ENCODE measurements at places on chromosomes 6 and 20.

DNA sequence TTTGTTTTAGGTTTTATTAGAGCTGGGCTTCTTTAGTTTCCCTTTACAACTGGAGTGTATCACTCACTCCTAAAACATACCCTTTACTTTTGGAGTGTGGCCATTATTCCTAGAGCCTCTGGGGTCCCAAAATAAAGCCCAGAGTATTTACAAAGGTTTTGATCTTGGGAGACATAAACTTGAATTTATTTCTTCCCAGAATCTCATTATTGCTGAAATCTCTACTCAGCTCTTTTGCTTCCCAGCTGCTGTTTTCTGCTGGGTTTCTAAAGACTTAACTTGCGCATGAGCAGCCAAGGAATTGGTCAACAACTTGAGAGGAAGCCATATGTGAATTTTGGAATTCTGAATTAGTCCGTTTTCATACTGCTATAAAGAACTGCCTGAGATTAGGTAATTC lies 94.5 kb upstream of the NRSN1 start:
- H3K4me1 ChIP-seq = no peaks in the 10 kb centered on the region
- no peak for DNase-seq
- H3K27me3 ChIP-seq = no peaks in the 10 kb centered on the region
- no peak overlapping the region for H3K4me3 ChIP-seq
- H3K36me3 ChIP-seq = no peaks in the 10 kb centered on the region

DNA sequence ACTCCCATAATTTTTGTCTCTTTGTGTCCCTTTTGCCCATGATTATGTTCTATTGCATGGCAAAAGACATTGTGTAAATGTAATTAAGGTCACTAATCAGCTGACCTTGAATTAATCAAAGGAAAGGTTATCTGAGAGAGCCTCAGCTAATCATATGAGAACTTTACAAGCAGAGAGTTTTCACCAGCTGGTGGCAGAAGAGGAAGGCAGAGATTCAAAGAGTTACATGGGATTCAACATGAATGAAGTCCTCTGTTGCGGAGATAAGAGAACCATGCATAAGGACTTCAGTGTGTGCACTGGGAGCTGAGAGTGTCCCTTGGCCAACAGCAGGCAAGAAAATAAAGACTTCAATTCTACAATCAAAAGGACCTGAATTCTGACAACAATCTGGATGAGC lies 494.1 kb upstream of the ARID1B start:
- no peak overlapping the region for H3K4me3 ChIP-seq
- peaks cover 17% of the 10 kb centered on the region for H3K4me1 ChIP-seq
- no peak overlapping the region for H3K27ac ChIP-seq
- no peaks in the 10 kb centered on the region for H3K36me3 ChIP-seq

- H3K27me3 ChIP-seq = peaks cover 4% of the 10 kb centered on the region
- H3K27ac ChIP-seq = no peak overlapping the region
- H3K36me3 ChIP-seq = no peaks in the 10 kb centered on the region
- DNase-seq = no peak
- peaks cover 22% of the 10 kb centered on the region for H3K4me1 ChIP-seq
Observed at GRCh38 chr6:167697316-167697715, 129.4 kb upstream of the AFDN start.

DNA sequence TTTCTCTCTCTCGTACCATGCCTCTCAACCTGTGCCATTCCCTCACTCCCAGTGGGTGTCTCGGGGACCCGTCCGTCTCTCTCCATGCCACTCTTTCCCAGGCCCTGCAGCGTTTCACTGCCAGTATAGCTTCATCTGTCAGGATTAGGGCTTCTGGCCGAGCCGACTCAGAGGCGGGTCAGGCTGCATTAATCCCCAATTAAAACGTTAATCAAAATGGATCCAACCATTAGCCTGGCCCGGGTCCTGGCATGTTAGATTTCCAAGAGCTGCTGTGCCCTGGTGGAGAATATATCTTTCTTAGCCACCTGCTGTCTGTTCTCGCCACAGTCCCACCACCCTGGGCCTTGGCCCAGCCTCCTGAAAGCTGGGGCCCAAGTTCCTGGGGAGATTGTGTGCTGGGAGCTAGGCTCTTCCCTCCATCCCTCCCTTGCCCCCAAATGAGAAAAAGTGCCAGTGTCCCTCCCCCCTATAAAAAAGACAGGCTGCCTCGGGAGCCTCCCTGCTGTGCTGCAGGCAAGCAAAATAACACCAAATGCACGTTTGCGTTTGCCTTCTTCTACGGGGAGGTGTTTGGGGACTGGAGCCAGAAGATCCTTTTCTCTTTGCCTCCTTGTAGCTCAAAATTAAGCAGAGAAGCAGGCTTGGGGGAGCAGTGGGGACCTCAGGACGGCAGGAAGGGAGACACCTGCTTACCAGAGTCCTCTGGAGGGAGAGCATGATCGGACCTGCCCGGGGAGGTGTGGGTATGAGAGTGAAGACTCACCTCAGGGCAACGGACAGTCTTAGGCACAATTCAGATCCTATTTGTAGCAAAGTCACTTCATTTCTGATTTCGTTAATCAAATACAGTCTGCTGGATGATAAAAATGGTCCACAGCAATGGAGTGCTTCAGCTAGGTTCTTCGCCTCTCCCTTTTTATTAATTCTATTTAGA lies 3.0 kb downstream of the KCNG1 start:
- peaks cover 98% of the 10 kb centered on the region for H3K27me3 ChIP-seq
- H3K4me3 ChIP-seq = no peak overlapping the region
- peaks cover 15% of the 10 kb centered on the region for H3K4me1 ChIP-seq
- DNase-seq = no peak
- H3K27ac ChIP-seq = no peak overlapping the region

GRCh38 chr6:35512006-35512405 lies 690 bp downstream of the TULP1 start:
- no peaks in the 10 kb centered on the region for H3K36me3 ChIP-seq
- peaks cover 8% of the 10 kb centered on the region for H3K4me1 ChIP-seq
- no peak overlapping the region for H3K27ac ChIP-seq

GRCh38 chr6:17730078-17730704 lies 23.5 kb upstream of the NUP153 start:
- H3K27me3 ChIP-seq = no peaks in the 10 kb centered on the region
- peaks cover 5% of the 10 kb centered on the region for H3K4me1 ChIP-seq
- H3K4me3 ChIP-seq = no peak overlapping the region
- H3K36me3 ChIP-seq = no peaks in the 10 kb centered on the region

DNA sequence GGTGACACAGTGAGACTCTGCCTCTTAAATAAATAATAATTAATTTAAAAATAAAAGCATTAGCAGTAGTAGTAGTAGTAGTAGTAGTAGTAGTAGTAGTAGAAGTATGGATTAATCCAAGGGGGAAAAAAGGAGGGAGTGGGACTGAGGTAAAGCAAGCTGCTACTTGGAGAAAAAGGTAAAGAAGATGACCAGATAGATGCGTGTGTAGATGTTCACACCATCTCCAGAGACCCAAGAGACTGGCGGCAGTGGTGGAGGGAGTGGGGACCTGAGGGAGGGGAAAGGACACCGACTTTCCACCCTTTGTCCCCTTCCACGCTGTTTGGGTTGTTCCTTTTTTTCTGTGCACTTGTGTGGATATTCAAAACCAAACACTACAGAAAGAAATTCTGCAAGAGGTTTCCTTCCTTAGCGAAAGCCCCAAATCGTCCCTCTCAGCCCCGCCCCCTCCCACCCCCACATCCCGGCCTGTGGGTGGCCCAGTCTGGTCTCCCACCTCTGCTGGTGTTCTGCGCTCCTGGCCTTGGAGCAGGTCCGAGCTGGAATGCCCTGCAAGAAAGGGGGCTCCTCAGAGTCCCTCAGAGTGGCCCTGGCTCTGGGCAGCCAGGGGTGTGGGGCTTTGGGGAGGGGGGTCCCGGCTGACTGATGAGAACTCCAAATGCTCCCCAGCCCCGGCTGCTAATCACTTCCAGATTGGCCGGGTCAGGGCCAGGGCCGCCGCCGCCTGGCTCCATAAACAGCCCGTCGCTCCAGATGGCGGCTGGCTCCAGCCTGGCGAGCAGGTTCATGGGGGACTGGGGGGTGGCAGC lies 60.2 kb downstream of the UBE2V1 start:
- DNase-seq = no peak
- no peak overlapping the region for H3K27ac ChIP-seq
- no peaks in the 10 kb centered on the region for H3K27me3 ChIP-seq
- no peaks in the 10 kb centered on the region for H3K36me3 ChIP-seq
- no peak overlapping the region for H3K4me3 ChIP-seq

DNA sequence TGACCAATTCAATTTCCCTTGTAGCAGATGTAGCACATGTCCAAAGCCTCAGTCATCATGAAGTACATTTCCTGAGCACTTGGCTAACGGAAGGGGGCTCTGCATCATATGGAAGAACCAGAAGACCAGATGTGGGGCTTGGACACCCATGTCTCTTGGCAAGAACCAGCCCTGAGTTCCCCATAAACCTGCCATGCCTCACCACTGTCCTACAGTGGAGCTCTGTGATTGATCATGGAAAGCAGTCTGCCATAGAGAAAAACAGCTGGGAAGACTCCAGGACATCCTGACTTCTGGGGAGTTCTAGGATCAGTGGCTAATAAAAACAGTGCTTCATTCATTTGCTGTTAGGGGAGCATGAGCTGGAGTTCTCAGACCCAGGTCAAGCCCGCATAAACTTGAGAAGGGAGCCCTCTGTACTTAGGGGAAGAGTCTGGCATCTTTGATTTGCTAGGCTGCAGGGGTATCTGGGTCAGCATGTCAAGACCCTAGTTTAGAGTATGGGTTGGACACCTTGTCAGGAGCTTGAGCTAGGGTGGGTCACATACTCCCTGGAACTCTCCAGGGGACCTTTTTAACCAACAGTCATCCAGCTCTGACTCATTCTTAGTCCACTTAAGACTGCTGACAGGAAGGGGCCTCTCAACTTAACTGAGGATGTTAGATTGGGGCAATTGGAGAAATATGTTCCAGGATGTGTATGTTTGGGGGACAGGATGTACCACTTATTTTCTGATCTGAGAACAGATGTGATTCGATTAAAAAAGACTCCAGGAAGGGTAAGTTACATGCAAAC lies 26.3 kb upstream of the TRAM2 start:
- no peak overlapping the region for H3K4me3 ChIP-seq
- no peak overlapping the region for H3K27ac ChIP-seq
- H3K27me3 ChIP-seq = no peaks in the 10 kb centered on the region
- peaks cover 4% of the 10 kb centered on the region for H3K4me1 ChIP-seq
- no peaks in the 10 kb centered on the region for H3K36me3 ChIP-seq

DNA sequence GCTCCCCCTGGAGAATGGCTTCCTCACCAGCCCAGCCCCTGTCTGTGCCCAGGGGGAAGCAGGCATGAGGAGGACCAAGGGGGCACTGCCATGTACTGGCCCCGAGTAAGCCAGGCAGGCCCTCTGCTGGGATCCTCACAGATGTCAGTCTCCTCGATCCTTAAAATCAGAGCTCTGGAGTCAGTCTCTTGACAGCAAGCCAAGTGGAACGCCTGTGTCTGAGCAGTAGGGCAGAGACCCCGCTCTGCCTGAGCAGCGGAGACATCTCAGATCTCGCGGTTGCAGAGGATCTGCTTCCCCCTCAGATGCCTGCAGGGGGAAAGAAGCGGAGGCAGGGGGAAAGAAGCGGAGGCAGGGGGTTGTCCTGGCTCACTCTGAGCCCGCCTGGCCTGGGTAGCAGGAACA lies 92.6 kb downstream of the SNX5 start:
- H3K4me3 ChIP-seq = no peak overlapping the region
- no peak overlapping the region for H3K27ac ChIP-seq
- DNase-seq = no peak
- H3K27me3 ChIP-seq = no peaks in the 10 kb centered on the region
- peaks cover 41% of the 10 kb centered on the region for H3K4me1 ChIP-seq

- H3K27ac ChIP-seq = no peak overlapping the region
- no peak overlapping the region for H3K4me3 ChIP-seq
- no peak for DNase-seq
- no peaks in the 10 kb centered on the region for H3K4me1 ChIP-seq
- H3K27me3 ChIP-seq = peaks cover 55% of the 10 kb centered on the region
- H3K36me3 ChIP-seq = no peaks in the 10 kb centered on the region
Observed at GRCh38 chr20:45269754-45270270, 15.4 kb upstream of the SLPI start.

DNA sequence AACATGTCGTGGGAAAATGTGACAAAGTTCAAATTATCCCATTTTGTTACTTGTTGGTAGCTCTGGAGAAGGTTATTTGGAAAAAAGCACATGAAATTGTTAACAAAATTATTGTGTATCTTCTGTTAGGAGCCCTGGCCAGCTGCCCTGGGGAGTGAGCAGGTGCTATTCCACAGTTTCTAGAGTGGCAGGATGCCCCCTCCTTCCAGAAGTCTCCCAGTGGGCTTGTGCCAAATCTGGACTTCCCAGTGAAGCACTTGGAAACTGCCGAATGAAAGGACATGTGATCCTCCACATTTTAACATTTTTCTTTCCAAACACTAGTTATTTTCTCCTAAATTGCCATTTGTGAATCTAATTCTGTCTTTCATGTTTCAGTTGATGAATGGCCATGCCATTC lies 66.9 kb upstream of the CLDN20 start:
- no peaks in the 10 kb centered on the region for H3K27me3 ChIP-seq
- H3K4me3 ChIP-seq = no peak overlapping the region

DNA sequence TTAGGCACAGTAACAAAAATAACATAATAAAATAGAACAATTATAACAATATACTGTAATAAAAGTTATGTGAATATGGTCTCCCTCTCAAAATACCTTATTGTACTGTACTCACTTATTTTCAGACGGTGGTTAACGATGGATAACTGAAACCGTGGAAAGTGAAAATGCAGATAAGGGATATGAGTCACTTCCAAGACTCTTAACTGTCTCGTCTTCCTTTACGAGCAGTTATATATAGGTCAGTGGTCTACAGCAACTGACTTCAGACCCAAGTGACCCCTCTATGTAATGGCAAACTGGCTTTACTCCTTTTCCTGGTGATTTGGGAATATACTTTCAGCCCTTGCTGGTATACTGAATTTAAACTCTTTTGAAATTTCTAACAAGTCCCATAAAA lies 261.4 kb downstream of the SLC35F1 start:
- H3K4me1 ChIP-seq = peaks cover 12% of the 10 kb centered on the region
- no peaks in the 10 kb centered on the region for H3K27me3 ChIP-seq

GRCh38 chr20:49186535-49187329 lies 1.4 kb downstream of the STAU1 start:
- peaks cover 62% of the 10 kb centered on the region for H3K4me1 ChIP-seq
- peak overlapping the region; percentile 96 for H3K27ac ChIP-seq
- DNase-seq = peak; percentile 29
- H3K4me3 ChIP-seq = peak overlapping the region; percentile 87

- H3K27me3 ChIP-seq = no peaks in the 10 kb centered on the region
- DNase-seq = no peak
- no peaks in the 10 kb centered on the region for H3K36me3 ChIP-seq
- no peak overlapping the region for H3K27ac ChIP-seq
- H3K4me1 ChIP-seq = peaks cover 40% of the 10 kb centered on the region
Observed at GRCh38 chr20:53078761-53079160, 106.6 kb downstream of the TSHZ2 start.

- no peaks in the 10 kb centered on the region for H3K4me1 ChIP-seq
- peaks cover 52% of the 10 kb centered on the region for H3K27me3 ChIP-seq
- H3K27ac ChIP-seq = no peak overlapping the region
- no peaks in the 10 kb centered on the region for H3K36me3 ChIP-seq
- no peak overlapping the region for H3K4me3 ChIP-seq
- DNase-seq = no peak
Observed at GRCh38 chr6:1287103-1287591, 24.8 kb upstream of the FOXQ1 start.

All from left ventricle myocardium inferior (tissue), 1 donor.